KG1 (cell line): ENCODE measurements at places on chromosomes 2 and 18.

- DNase-seq = no peak
Measured at GRCh38 chr2:120497261-120497977, 151.5 kb downstream of the INHBB start.

- no peak for DNase-seq
Measured at GRCh38 chr2:8684878-8685696, 3.2 kb downstream of the ID2 start.

GRCh38 chr2:217920879-217921603 lies 81.8 kb downstream of the TNS1 start:
- no peak for DNase-seq

- no peak for DNase-seq
Measured at GRCh38 chr2:1132328-1132969, 181.8 kb downstream of the SNTG2 start.

DNA sequence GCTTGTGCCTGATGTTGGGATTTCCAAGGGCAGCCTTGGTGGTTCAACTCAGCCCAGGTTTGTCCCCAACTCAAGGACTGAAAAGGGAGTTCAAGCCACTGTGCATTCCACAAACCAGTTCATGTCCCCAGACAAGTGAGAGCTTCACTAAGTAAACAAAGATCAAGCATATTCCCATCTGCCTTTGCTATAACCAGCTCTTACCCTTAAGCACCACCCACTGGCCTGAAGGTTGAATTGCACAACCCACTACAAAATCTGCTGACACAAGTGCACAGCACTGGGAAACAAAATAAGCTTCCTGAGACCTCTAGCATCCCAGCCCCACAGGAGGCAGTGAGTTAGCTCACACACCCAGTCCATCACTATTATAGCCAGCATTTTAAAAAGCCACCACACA lies 516.7 kb downstream of the NR4A2 start:
- no peak for DNase-seq

GRCh38 chr2:143453981-143454511 lies 324.8 kb downstream of the ARHGAP15 start:
- DNase-seq = no peak

DNA sequence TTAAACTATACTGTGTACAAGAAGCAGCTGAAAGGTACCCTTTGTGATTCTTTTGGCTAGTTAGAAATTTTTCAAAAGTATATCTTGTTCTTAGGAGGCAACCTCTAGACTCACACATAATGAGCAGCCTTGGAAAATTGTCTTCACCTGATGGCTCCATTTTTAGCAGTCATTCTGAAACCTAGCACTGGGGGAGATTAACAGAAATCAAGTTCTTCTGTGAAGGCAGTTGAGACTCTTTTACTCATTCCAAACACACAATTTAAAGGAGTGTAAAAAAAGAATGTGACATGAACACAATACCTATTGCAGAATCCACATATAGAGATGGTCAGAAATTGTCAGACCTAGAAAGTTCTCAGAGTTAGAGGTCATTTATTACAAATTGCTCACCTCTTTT lies 197.7 kb downstream of the UBE2E3 start:
- no peak for DNase-seq

- DNase-seq = no peak
Measured at GRCh38 chr2:236809716-236810115, 240.1 kb downstream of the ACKR3 start.

GRCh38 chr18:9796935-9797549 lies 88.7 kb upstream of the TXNDC2 start:
- no peak for DNase-seq

- no peak for DNase-seq
Measured at GRCh38 chr18:24875777-24876176, 415.3 kb downstream of the HRH4 start.

GRCh38 chr2:47560107-47560819 lies 157.3 kb downstream of the MSH2 start:
- DNase-seq = no peak

DNA sequence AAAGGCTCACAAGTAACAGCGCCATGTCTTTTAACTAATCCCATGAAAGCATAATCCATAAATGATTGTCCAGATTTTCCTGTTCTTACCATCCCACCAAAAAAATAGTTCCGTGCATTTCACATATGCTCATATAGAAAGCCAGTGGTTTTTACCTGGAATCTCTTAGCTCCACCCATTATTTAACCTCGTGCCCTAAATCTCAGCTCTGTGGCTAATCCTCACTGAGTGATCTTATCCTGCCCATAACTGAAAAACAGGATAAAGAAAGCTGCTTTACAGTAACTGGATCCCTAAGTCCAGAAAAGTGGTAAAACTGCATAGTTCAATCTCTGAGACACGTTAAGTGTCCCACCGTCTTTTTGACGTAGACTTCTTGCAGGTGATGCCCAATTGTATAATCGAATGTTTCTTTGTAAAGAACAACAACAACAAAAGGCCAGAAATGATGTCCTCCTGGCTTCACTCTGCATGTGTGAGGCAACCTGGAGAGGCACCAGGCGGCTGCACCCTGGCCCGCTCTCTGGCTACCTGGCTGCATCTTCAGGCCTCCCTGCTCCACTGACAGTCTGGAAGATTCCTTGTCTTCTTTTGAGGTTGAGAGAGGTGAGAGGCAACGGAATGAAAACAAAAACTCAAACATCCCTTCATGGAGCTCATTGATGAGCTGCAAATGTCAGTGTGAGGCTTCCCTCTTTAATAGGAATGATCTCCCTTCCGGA lies 38.6 kb downstream of the FEZ2 start:
- DNase-seq = no peak

DNA sequence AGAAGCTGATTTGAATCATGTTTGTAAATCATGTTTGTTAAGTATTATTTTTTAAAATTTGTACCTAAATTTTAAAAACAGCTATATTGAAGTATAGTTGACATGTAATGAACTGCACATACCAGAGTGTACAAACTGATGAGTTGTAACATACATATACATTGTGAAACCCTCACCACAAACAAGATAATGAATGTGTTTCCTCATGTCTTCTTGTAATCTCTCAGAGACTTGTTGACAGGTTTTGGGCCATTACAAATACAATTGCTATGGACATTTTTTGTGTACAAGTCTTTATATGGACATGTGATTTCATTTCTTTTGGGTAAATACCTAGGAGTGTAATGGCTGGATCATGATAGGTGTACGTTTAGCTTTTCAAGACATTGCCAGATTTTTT lies 21.5 kb downstream of the WDR43 start:
- DNase-seq = no peak

GRCh38 chr2:200335657-200336056 lies 29.2 kb downstream of the SPATS2L start:
- no peak for DNase-seq

DNA sequence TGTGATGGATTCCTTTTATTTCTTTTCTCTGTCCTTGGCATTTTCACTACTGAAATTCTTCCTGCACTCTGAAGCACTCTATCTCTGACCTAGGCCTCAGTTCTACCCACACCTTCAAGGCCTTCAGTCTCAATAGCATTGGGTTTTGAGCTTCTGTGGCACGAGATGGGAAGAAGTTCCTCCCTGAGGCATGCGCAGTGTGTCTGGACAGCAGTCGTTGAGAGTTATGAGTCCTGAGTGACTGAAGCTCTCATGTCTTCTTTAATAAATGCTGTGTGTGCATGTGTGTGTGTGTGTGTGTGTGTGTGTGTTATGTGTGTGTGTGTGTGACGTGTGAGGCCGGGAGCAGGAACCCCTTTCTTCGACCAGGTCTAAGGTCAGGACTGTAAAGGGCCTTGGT lies 95.8 kb upstream of the DAPL1 start:
- no peak for DNase-seq

GRCh38 chr2:7841751-7842150 lies 840.1 kb upstream of the ID2 start:
- no peak for DNase-seq

DNA sequence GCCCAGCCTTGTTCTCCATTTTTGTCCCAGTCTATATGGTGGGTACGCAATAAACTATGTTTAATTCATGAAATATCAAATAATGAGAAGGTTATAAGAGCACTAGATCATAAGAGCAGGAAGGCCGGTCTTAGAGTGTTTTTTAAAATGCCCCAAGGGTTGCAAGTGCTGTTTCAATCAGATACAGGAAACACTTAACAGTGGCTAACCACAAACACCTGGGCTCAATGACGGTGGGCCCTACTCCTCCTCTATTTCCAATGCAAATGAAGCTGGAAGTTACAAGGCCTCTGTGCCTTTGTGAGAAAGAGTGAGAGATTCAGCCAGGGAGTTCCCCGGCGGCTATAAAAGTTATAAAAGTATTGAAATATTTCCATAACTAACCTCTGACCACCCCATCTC lies 18.9 kb upstream of the WDR33 start:
- DNase-seq = no peak

DNA sequence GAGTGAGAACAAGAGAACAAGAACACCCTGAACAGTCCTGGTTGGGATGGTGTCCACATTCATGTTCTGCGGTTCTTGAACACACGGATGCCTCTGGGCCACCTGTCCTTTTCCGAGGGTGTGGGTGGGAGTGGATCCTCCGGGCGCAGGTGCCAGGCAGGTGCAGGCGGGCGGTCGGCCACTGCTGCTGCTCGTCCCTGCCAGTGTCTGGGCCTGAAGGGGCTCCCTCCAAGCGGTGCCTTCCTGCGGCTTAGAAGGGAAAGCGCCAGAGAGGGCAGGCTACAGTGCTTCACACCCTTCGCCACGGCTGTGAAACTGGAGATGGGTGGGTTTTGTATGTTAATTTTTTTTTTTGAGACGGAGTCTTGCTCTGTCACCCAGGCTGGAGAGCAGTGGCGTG lies 8.0 kb upstream of the D2HGDH start:
- DNase-seq = no peak

- no peak for DNase-seq
Measured at GRCh38 chr18:12253663-12254135, 462 bp upstream of the CIDEA start.

DNA sequence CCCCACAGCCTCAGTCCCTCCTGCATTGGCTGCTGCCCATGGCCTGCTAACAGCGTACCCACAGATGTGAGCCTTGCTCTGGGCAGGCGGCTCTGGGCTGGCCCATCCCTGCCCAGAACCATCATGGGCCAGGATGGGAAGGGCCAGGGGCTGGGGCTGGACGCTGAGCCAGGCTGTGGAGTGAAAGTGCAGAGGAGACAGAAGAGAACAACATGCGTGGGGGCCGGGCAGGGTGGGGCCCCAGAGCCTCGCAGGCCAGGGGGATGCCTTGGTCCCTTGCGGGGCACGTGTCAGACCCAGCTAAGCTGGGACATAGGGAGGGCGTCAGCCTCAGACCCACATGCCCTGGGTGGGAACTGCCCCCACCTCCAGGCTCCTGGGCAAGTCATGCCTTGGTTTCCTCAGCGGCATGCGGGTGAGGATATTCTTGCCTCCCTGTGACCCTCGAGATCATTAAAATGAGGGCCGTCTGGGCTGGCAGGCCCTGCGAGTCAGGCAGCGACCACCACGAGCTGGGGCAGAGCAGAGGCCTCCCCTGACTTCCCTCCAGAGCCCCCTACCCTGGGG lies 27.3 kb downstream of the GPC1 start:
- DNase-seq = no peak

GRCh38 chr2:190867212-190867611 lies 13.4 kb upstream of the GLS start:
- DNase-seq = no peak

DNA sequence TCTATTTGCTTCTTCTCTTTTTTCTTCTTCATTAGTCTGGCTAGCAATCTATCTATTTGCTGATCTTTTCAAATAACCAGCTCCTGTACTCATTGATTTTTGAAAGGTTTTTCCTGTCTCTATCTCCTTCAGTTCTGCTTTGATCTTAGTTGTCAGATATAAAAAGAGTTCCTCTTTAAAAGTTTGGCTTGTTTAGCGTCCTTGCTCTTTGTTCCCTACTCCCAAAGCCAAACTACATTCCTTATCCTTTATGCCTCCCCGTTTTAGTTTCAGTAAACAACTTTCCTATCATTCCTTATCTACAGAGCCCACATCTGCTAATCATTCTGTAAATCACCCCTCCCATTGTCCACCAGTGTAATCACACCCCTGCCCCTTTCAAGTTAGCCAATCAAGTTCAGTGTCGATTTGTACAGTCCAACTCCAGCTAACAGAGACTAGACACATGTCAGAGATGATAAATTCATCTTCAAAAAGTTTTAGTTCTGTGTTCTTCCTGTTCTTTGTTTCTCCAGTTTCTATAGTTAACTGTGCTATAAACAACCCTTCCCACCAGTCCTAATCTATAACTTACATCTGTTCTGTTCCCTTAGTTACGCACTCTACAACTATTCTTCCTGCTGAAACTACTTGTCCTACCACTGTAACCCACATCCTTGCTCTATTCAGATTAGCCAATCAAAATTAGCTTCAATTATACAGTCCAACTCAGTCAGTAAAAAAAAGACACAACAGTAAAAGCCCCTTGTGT lies 44.4 kb downstream of the TFPI start:
- DNase-seq = peak; percentile 56

DNA sequence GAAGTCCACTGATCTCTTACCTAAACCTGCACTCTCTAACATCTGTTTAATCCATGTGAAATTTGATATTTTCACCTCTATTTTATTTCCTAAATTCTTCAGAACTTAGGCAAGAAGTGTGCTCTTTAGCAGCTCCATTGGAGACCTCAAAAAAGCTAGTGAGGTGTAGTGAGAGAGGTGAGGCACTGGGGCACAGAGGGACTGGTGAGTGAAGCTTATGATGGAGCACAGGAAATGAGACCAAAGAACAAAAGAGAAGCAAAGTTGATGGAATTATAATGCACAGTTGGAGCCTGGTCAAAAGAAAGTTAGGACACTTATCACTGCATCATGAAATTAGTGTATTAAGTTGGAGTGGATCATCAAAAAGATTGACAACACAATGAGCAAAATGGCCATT lies 1050.7 kb upstream of the NRXN1 start:
- DNase-seq = no peak

- no peak for DNase-seq
Measured at GRCh38 chr2:152335726-152336118, 748 bp downstream of the FMNL2 start.

DNA sequence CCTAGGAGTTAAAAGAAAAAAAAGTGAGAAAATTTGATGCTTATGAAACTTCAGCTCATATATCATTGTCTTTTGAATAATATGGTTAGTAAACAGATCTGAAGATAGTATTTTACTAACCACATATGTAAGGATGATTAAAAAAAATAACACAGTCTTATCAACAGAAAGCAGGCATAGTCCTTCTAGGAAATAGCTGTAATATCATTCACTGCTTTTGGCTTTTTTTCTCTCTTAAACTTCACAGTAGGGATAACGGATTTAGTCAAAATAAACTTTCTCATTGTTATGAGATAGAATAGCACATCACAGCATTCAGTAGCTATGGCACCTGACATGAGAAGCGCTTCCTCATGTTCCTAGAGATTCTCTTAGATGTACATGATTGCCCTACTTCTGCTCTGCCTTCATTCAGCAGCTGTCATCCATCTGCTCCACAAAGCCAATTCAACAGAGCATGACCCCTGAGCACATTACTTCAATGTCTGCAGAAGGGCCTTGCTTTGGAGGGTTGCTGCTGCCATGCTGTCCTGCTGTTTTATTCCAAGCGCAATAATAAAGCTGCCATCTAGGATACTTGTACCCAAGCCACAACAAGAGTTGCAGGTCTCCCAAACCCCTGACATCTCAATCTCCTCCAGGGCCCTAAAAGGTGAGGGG lies 67.0 kb downstream of the TTC21B start:
- DNase-seq = no peak

GRCh38 chr2:231617059-231617926 lies 24.6 kb downstream of the TEX44 start:
- no peak for DNase-seq
